ENCODE measurements at places on chromosomes 2 and 18.

- DNase-seq: no peak
Measured at GRCh38 chr2:205580212-205580987, 101.9 kb upstream of the NRP2 start.

DNA sequence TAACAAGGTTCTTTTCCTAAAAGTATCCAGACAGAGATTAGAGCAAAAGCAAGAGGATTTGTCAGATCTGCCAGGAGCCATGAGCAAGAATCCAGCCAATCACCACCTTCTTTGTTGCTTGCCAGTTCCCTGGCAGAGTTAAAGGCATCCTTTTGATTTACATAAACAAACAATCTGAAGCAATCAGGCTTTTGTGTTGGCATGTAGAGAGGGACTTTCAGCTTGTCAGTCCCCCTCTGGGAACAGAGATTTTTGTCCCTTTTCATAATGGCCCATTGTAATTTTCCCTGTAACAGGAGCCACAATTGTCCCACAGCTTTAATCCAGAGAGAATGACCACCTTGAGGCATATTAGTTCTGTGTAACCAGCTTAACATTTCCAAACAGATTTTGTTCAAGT is at the start of gene ERMN:
ERMN (minus strand) TSS at position 39 of the 400 bp plus-strand sequence. CDS start 182 bp downstream, outside the sequence.
- DNase-seq: no peak

- no peak for DNase-seq
Measured at GRCh38 chr2:207188626-207189419, 23.1 kb upstream of the KLF7 start.

GRCh38 chr2:212409560-212409959 is 129.0 kb downstream of the ERBB4 start:
- DNase-seq: no peak

DNA sequence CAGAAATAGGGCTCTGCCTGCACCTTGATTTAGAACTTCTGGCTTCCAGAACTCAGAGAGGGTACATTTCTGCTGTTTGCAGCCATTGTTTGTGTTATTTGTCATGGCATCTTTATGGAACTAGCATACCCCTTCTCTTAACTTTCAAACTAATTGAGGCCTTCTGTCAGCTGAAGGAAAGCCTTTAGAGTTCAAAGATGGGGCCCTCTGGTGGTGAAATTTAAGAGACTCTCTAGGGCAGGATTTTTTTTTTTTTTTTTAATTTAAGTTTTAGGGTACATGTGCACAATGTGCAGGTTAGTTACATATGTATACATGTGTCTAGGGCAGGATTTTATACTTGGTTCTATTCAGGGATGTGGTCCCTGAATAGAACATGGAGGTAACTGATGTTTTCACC is 260.6 kb upstream of the LINC00305 start:
- DNase-seq: no peak

- no peak for DNase-seq
Measured at GRCh38 chr2:236696834-236697233, 127.2 kb downstream of the ACKR3 start.

DNA sequence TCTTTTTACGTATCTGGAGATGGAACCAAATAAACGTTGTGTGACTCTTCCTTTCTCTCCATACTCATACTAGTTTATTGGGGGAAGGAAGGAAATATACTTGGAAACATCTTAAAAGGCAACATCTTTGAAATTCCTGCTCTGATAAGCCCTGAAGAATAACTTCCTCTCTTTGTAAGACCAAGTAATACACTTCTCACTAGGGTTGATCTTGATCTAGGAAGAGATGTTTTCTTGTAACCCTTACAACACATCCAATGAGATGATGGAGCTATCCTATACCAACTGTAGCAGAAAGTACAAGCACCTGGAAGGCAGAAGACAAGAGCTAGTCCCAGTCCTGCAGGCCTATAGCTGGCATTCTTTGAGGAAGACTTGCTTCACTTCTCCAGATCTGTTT is 2.0 kb downstream of the ANKRD44 start:
- no peak for DNase-seq

DNA sequence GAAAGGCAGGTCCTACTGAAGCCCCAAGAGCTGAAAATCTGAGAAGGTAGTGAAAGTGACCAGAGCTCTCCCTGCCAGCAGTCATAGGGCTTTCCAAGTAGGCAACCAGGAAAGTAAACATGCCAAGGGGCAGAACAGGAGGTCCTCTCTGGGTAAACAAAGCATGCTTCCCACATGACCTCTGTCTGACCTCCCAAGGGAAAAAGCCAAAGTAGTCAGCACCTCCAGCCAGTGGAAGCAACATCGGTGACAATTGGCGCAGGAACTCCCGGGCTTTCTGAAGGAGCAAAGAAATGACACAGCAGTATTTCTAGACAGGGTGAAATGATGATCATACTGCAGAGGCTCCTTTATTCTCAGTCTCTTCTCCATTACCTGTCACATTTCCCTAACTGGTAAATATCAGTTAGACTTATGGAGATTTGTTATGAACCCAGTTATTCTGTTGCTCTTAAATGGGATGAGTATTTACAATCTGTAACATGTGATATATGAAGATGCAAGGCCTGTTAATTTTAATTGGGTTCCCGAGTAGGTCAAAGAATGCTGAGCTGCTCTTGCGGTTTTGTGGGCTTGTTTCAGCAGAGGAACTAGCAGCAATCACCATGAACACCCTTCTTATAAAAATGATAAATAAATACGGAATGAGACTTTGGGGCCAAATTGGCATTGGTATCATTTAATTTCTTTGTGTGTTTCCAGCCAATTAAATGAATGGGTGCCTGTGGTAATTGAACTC is 321.0 kb downstream of the RND3 start:
- DNase-seq: no peak

DNA sequence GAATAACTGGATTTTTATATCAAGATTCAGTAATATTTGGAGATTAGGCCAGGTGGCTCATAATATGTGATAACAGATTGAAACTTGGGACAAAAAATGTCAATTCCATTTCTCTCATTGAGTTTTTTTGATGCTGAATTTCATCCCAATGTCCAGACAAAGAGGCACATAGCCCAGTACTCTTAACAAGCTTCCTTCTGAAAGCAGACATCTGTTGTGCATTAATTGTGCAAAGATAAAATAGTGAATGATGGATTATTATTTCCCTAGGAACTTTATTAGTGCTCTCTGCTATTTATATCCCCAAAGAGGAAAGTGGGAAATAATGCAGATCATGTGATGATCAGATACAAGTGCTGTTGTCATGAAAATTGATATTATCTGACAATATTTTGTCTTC is 234.1 kb downstream of the CCDC102B start:
- DNase-seq: no peak

GRCh38 chr2:85743304-85743978 is 10.3 kb upstream of the ATOH8 start:
- DNase-seq: no peak

DNA sequence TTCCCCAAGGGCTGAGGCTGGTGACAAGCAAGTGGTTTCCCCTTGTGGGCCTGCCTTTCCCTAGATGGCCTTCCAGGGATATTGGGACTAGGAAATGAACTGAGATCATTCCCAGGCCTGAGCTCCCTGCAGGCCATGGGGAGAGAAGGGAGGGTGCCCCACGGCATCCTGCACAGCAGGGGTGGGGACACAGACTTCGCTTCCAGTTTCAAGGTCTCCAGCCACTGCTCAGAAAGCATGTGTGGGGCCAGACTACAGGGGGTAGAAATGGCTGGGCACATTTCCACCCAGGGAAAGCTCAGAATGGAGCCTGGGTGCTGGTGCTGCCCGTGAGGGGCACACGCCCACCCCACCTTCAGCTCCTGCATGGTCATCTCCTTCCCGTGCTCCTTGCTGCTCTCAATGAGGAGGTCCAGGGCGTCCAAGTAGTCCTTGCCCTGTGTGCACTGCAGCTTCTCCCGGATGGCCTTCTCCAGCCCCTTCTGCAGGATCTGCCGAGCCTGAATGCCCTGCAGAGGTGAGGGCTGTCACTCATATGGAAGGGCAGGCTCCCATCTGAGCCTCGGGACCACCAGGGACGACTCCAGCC is 13.2 kb downstream of the CYP26B1 start:
- no peak for DNase-seq

DNA sequence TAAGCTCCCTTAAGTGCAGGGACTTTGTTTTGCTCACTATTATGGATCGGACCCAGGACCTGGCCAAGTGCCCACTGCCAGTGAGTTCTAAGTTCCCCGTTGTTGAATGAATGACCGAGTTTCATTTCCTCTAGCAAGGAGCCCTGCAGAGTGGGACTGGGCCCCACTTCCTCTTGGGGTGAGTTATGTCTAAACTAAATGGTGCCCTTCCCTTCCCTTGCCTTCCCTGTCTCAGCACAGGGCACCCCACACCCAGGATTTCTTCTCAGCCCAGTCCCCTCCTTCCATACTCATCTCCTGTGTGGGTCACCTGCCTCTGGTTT is 195.3 kb upstream of the HS6ST1 start:
- DNase-seq: peak; percentile 53

DNA sequence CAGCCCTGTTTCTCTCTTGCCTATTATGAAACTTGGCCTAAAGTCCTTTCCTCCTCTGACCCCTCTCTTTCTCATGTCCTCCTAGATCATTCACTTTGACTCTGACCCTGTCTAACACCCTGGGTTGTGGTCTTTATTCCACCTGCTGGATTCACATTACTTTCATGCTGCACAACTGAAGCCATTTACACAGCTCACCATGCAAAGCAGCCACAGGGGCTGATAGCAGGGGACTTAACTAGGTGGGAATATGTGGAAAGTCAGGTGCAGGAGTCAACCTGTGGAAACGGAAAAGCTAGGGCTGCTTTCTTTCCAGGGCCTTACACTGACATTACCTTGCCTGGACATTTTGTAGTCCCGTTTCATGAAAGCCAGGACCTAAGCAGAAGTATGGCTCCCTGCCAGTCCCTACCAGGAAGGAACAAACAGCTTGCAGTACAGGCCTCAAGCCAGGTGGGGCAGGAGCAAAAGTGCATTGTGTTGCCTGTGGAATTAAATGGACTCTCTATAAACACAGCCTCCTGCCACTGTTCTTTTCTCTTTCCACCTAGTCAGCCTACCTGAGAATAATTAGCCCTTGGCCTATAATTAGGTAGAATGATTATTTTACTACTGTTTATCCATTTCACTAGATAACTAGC is 11.8 kb downstream of the MAPRE3 start:
- peak; percentile 71 for DNase-seq

DNA sequence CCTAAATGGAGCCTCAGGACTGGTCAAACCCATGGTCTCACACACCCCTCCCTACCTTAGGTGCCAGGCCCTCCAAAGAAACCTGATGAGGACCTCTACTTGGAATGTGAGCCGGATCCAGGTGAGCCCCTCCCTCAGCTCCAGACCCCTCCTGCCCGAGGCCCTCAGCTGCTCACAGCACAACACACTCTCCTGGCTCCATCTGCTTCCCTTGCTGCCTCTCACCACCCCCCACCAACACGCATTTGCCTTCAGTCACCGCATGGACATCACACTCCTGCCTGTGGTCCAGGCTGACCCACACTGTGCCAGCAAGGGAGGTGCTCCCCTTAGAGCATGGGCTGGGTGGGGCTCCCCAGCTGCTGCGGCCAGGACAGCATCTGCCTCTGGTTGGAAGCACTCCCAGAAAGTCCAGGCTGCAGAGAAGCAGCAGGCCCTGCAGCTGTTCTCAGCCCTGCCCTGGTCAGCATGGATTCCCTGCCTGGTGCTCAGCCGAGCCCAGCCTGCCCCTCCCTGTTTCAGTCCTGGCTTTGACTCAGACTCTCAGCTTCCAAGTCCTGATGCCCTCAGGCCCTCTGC is 15.1 kb downstream of the SH2D6 start:
- peak; percentile 91 for DNase-seq

- peak; percentile 82 for DNase-seq
Measured at GRCh38 chr2:2116657-2117056, 214.4 kb downstream of the MYT1L start.

GRCh38 chr2:225122583-225123486 is 80.6 kb upstream of the DOCK10 start:
- no peak for DNase-seq

DNA sequence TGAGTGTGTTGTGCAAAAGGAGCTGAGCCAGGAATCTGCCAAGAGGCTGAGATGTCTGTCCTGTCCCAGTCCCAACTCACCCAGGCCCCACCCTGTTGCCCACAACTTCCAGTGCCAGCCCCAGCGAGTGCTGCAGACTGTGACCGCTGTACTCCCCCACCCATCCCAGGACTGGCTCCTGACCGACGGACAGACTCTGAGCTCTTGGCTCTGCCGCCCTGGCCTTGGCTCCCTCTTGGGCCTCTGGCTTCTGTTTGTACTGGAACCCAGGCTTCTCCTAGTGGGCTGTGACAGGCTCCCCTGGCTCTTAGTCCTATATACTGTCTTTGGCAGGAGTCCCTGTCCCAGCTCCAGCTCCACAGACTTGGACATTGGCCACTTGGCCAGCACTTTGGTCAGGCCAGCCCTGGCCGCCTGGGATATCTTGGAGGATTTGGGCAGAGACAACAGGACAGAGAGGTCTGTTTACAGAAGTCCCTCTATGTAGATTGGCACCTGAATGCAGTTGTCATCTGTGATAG is 41.1 kb downstream of the ACOXL start:
- peak; percentile 90 for DNase-seq

DNA sequence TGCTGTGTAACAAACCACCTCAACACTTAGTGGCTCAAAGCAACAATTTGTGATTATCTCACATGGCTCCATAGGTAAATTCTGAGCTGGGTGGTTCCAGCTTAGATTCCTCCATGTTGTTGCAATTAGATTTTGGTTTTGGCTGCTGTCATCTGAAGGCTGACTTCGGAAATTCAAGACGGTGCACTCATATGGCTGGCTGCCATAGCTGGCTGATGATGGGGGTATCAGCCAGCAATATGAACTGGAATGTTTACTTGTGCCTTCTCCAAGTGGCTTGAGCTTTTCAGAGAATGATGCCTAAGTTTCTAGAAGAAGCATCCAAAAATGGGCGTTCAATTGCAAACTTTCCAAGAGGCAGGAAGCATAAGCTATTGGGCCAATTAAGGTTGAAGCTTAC is 213.1 kb downstream of the GCA start:
- no peak for DNase-seq

DNA sequence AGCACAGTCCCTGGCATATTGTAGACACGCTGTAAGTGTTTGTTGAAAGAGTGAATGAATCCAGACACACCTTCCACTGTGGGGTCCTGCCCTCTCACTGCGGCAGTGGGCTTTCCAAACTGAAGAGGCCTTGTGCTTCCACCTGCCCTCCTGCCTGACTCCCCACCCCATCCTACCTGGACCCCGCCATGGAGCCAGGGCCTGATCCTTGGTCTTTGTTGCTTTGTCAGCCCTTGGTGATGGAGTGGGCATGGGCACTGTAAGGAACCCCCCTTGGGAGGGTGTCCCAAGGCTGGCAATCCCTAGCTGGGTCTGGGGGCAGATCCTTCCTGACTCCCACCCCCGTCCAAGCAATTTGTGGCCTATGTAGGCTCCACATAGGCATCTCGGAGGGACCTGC is 33.1 kb downstream of the KLHL29 start:
- DNase-seq: no peak

- DNase-seq: no peak
Measured at GRCh38 chr18:9647496-9648323, 33.4 kb upstream of the PPP4R1 start.

GRCh38 chr2:37617119-37617892 is 54.1 kb downstream of the CDC42EP3 start:
- no peak for DNase-seq

GRCh38 chr2:229297247-229297646 is 26.2 kb upstream of the PID1 start:
- no peak for DNase-seq

- no peak for DNase-seq
Measured at GRCh38 chr2:188437537-188437936, 145.9 kb downstream of the GULP1 start.

GRCh38 chr2:230347659-230348305 is 20.8 kb downstream of the SP140L start:
- DNase-seq: no peak
